Foreskin fibroblast (primary cell): ENCODE measurements at places on chromosomes 5 and 9.

- DNase-seq, result no peak
Measured at GRCh38 chr5:5421149-5421960, 1.1 kb upstream of the ICE1 start.

DNA sequence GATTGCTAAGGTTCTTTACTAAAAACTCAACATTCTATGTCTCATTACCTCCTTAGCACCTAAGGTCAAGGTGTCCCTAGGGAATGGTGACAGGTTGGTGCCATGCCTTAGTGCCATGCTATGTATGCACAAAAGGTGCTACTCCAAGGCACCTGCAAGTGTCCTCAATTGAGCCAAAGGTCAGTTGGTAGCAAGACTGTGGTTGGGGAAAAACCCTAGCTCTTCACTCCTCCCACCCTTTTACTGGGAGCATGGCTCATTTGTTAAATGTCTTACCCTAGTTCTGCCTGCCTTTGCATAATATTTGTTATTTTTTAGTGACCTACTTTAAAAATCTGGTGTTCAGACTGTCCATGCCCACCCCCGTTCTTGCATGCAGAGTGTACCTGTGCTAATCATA, 17.0 kb downstream of the ACO1 start:
- no peak for DNase-seq

DNA sequence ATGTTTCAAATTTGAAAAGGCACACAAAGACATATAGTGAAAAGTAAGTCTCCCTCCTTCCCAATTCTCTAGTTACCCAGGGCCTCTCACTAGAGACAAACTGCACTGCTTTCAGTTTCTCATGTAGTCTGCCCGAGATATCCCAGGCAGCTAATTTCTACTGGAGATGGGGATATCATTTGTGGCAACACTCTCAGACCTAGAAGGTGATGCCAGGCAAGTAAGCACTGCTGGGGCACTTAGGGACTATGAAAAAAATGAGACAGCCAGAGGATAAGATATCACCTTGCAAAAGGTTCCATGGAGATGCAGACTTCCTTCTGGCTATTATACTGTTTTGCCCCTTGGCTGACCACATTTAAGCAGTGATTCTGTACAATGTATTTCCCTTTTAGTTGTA, 12.6 kb downstream of the SIL1 start:
- no peak for DNase-seq

DNA sequence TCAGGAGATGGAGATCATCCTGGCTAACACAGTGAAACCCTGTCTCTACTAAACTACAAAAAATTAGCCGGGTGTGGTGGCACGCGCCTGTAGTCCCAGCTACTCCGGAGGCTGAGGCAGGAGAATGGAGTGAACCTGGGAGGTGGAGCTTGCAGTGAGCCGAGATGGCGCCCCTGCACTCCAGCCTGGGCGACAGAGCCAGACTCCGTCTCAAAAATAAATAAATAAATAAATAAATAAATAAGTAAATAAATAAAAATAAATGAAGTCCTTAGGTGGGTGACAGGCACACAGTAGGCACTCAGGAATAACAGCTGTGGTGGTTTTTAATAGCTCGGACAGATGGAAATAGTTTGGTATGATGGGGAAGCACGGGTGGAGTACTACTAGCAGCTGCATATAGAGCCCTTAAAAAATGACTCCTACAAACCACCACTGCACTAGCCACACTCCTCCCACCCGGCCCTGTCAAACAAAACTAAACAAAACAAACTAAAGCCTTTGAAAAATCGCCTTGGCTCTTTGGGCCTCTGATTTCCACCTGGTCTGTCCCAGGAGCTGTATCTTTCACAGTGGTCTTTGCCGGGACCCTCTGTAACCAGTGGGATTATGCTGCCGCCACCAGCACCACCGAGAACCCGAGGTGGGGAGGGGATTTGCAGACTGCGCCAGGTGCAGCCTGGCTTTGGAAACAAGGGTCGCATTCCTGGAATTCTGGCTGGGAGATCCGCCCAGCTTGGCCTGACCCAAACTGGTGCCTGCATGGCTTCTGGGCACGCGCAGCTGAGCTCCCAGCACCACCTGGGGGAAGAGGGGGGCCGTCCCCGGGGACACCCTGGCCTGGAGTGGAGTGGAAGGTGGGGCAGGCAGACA, 5.1 kb upstream of the WDR5 start:
- DNase-seq, result no peak

DNA sequence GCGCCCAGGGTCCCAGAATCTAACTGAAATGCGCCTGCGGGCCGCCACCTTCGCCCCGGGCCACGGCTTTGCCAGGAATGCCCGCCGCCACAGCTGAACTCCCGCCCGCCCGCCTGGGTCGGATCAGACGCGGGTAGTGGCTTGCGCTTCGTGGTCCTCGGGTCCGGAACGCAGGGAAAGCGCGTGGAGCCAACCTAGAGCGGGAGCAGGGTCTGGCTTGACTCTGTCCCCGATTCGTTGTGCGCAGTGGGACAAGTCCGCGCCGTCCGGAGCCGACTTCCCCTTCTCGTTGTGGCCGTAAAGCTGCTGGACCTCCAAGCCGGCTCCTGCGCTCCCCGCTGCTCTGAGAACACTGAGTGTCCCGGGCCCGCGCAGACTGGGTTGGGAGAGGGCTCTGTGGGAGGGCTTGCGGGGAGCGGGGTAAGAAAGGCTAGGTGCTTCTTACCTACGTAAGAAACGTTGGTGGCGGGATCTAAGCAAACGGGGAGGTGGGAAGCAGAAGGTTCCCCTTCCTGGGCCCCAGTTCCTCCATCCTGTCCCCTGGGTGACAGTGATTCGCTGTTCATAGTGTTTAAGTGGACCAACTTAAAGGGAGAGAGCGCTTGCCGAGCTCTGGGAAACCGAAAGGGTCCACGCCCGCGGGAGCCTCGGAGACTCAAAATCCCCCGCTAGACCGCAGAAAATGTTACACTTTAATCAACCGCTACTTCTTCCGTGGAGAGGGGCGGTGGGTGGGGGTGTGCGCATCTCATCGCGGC, 4.4 kb upstream of the FOXE1 start:
- DNase-seq, result no peak

GRCh38 chr5:39015743-39016586, 58.2 kb downstream of the RICTOR start:
- DNase-seq, result peak; percentile 84

GRCh38 chr5:50726475-50727148, 60.2 kb downstream of the PARP8 start:
- no peak for DNase-seq

- DNase-seq, result peak; percentile 50
Measured at GRCh38 chr9:121059998-121060636, 10.0 kb upstream of the C5 start.

DNA sequence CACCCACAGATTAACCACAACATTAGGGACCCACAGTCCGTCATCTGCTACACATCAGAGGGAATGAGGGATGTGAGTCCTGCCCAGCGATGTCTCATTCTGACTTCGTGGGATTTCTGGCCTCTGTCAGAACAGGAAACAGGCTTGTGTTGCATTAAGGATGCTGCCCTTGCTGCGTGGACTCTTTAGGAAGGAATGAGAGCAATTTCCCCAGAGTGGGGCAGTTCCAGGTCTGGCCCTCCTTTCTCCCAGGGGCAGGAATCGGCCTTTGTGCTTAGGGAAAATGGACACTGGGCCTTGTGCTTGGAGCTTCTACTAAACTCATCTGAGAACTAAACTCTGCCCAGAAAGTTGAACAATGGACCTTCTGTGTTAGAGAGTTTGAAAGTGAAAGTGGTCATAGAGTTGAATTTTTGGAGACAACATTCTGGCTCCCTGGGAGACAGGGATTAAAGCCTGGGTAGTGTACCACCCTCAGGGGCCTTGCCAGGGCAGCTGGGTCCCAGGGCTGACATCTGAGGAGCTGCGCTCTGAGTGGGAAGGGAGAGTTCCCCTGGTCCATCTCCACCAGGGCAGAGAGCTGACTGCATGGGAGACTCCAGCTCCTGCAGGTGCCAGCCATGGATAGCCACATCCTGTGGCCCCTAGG, 37.8 kb upstream of the S1PR3 start:
- peak; percentile 78 for DNase-seq

DNA sequence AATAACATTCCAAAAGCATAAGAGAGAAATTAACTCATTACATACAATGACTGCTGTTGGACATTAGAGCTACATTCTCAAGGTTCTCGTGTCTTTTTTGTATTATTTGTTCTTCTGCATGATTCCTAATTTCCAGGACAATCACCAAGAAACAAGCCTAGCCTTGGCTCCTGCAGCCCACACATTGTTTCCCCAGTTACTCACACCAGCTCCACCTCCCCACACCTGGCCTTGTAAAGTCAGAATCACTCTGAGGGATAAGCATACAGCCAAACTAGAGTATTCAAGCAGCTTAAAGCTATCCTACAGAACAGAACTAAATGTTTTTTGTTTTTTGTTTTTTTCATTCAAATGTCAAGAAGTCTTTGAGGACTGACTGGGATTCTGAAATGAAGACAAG, 189.2 kb downstream of the HINT1 start:
- no peak for DNase-seq
